ENCODE measurements at places on chromosomes 12 and 14.

- DNase-seq: no peak
Measured at GRCh38 chr12:52241205-52241842, 8.3 kb downstream of the KRT7 start.

DNA sequence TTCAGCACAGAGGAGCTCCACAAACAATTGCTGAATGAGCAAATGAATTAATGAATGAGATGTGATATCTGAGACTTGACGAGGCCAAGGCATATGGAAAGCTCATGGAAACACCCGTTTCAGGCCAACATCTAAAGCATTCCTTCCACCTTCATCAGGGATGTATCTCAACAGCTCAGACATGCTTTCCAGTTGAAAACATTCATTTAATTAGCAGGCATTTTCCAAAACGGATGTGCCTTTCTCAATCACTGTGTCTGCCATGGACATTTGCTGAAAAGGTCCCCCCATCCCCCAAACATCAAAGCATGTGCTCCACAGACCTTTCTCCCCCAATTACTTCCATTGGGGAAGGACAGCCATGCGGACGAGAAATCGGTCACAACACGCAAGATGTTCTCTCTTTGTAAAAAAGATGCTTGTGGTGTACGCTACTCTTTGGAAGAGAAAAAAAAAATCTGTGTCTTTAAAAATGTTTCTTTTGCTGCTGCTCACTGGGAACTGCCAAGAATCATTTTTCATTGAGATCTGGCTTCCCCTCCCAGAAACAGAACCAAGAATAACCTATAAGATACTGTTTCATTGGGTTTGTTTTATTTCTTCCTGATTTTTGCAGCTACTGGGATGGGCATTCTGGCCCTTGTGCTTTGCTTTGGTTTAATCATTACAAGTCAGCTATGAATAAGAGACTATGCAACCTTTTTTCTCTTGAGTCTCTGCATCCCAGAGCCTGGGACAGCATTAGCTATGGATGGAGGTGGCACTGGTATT, 528.2 kb downstream of the MED13L start:
- no peak for DNase-seq

GRCh38 chr14:24058260-24058950, 6.6 kb downstream of the CARMIL3 start:
- peak; percentile 83 for DNase-seq

DNA sequence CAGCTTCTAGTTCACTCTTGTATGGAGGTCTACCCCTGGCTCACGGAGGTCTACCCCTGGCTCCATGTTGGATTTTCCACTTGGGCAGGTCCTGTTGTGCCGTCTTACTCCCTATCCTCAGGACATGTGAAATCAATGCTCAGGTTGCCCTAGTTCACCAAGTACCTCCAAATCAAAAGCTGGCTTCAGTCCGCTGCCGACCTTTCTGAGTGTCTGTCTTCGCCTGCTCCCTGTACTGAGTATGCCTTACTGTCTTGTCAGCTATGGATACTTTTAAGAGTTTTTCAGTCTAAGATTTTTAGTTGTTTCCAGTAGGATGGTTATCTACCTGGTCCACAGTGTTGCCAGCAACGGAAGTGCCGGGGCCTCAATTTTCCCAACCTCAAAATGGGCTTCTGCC, 40.1 kb upstream of the BCL11B start:
- no peak for DNase-seq

GRCh38 chr12:66320996-66321395, 18.7 kb downstream of the HELB start:
- DNase-seq: no peak

DNA sequence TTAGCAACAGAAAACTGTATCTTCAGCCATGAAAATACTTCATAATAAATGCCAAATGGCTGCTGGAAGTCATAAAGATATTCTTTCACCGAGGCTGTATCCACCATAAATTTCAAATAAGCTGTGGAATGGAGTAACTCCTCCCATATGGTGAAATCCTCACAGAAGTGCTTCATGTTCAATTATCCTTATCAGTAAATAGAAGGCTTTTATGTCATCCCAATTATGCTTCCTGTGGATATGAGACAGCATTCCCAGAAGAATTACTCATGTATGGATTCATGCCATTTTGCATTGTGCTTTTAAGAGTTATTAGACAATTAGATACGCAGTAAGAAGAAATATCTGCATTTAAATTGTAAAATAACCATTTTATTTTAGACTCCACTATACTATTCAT, 99.0 kb downstream of the RTN1 start:
- DNase-seq: no peak

DNA sequence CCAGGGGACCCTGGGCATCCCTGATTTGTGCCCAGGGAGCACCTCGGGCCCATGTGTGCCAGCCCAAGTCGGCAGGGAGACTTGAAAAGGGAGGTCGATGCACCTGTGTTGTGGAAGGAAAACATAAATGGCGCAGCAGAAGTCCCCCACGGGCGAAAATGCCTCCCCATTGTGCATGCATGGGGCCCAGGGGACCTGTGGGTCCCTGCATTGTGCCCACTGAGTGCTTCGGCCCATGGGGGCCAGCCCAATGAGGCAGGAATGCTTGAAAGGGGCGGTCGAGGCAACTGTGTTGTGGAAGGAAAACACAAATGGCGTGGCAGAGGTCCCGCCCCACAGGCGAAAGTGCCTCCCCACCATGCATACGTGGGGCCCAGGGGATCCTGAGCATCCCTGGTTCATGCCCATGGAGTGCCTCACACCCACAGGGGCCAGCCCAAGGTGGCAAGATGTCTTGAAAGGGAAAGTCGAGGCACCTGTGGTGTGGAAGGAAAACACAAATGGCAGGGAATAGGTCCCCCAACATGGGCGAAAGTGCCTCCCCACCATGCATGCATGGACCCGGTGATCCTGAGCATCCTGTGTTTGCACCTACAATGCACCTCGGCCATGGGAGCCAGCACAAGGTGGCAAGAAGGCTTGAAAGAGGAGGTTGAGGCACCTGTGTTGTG, 368.0 kb downstream of the ALG10 start:
- no peak for DNase-seq

DNA sequence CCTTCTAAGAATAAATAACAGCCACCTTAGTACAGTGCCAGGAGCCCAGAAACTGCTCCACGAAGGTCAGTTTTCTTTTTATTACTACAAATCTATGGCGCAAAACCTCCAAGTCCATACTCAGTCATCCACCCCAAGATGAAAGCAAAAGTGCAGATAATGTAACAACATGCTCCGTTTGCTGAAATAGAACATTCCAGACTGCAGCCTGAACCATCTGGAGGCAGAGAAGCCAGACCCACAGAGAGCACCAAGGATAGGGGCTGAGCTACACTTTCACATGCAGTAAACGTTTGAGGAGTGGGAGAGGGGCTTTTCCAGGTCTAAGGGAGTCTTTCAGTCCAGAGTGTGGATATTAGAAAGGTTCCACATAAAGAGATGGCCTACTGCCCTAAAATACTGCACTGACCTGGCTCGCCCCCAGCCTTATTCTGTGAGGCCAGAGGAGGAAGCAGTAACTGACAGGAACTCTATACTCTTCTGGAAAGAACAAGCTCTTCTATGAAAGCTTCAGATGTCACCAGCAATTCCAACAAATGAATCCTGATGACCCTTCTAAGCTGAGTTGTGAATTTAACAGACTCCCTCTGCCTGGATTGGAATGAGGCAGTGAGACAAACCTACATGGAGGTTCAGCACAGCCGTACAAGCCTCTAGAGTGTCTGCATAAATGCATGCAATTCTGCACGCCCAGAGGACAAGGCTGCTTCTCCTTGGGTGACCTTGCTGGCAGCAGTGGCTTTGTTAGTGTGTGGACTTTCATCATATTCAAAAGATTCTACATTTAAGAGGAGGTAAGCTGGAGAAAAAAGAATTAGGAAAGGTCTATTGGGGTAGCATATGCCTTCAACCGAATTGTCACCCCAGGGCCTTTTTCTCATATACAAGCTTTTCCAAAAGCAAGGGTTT, 153.9 kb upstream of the EGLN3 start:
- no peak for DNase-seq

GRCh38 chr14:78090864-78091263, 79.3 kb upstream of the NRXN3 start:
- DNase-seq: no peak

DNA sequence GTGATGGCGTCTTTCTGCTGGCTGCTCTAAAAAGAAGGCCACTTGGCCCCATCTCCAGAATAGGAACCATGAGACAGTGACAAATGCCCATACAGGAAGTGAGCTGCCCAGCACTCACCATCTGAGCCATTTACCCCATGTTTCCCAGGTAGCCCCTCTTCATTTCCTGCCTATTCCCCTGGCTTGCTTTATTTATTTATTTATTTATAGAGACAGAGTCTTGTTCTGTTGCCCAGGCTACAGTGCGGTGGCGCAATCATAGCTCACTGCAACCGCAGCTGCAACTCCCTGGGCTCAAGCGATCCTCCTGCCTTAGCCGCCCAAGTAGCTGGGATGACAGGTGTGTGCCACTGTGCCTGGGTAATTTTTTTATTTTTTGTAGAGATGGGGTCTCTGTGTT, 71.2 kb downstream of the RIN3 start:
- DNase-seq: no peak

DNA sequence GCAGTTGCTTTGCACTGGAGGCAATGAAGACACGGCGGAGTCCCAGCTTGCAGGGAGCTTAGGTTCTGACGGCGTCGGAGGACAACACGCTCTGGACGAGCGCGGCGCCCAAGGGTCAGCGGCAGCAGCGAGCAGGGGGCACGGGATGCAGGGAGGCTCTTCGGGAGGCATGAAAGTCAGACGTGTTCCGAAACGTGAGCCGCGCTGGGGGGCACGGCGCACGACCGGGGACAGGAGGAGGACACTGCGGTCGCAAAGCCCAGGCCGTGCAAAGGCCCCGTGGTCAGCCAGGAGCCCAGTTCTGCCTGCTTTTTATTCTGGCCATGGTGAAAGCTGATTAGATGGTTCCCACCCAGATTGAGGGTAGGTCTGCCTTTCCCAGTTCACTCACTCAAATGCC, 294.6 kb downstream of the SNAPC1 start:
- DNase-seq: no peak

- peak; percentile 26 for DNase-seq
Measured at GRCh38 chr12:8603856-8604255, 8.8 kb downstream of the AICDA start.

DNA sequence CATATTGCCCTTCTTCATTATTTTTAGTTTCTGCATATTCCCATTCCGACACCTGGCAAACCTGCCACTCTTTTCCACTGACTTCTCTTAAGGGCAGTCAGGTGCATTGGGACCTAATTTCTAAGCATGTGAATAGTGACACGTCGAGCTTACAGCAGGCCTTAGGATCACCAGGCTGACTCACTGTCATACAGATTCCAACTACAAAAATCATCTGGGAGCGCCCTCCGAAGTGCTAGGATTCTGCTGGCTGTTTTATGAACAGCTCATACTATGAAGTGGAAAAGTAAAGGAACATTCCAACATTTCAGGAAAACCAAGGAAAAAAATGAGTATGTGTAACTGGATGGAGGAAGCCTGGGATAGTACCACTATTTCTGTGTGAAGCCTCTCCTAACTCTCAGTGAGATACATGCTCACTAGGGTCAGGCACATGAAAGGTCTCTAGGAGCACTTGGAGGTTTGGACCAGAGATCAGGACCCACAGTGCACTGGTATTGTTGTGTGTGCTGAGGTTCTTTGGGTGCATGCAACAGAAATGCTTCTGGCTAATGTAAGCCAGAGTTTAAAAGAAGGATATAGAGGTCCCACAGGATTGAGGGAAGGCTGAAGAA, 257.4 kb downstream of the ZFP36L1 start:
- peak; percentile 69 for DNase-seq

GRCh38 chr12:30484658-30485057, 211.0 kb downstream of the IPO8 start:
- no peak for DNase-seq

DNA sequence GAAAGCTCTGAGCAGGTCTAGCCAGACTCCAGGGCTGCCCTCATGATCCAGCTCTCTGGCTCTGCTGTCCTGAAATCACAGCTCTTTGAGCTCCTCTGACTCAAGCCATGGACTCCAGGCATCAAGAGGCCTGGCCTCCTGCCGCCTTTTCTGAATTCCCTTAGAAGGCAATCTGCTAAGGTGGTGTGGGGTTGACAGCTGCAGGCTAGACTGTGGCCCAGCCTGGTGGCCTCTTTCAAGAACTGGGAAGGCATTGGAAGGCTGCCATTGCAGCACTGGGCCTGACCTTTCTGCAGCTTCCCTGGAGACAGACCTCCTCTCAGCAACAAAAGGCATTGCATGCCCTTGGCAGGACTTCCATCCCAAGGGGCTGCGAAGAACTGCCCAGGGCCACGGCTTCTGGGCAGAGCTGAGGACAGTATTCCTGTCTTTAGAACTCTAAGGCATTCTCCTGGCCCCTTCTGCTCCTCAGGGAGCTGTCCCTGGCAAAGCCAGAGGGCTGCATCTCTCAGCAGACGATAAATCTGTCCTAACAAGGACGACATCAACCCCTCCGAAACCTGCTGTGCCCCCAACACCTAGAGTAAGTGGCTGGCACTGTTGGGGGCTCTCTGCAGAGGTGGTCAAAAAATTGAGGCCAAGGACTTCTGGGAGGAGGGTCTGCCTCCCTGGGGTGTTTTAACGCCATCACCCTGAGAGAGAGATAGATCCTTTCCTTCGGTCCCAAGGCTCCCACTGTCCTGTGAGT, 115.6 kb downstream of the RBM19 start:
- no peak for DNase-seq

GRCh38 chr12:116244474-116245090, 32.9 kb downstream of the MED13L start:
- no peak for DNase-seq

Measured in urothelium cell line (cell line).